ENCODE measurements at places on chromosomes 6 and 20. TPM values are rescaled to one million over a fixed set of nuclear protein-coding genes. Genes with fewer than 3 reads are reported as not detected.

RAET1L gene
- polyA plus RNA-seq, result not detected

ALDH5A1 gene
- 3.0 TPM for polyA plus RNA-seq

ID4 gene
- polyA plus RNA-seq, result 4.9 TPM

TNNC2 gene
- 1.1 TPM for polyA plus RNA-seq

GRCh38 chr6:14074476-14075094 lies 43.0 kb upstream of the CD83 start:
- DNase-seq, result no peak

DNA sequence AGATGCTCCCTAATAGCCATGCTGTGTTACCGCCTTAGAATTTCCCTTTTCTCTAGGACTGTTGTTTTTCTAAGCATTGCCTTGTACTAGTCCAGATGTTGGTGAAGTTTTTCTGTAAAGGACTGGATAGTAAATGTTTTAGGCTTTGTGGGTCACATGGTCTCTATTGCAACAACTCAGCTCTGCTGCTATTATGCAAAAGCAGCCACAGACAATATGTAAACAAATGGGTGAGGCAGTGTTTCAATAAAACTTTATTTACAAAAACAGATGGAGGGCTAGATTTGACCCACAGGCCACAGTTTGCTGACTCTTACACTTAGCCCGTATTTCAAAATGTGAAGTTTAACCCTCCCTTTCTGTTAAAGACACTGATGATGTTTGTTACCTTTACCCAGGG lies 207.6 kb upstream of the MYLIP start:
- no peak for DNase-seq

DNA sequence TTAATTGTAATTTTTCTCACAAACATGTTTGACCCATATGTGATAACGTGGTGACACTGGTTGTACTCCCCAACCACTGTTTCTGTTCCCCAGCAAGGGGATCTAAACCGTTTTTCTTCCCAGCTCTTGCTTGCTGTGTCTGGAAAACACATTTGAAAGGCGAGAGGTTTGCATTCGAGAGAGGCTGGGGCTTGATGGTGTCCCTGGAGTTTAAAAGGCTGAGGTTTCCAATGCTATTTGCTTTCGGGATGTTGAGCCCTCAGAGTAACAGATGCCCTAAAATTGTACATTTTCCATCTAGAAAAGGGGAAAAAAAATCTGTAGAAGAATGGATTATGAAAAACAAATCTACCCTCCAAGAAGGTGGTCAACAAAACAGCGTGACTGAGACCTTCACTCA lies 35.4 kb downstream of the AKAP12 start:
- no peak for DNase-seq

DNA sequence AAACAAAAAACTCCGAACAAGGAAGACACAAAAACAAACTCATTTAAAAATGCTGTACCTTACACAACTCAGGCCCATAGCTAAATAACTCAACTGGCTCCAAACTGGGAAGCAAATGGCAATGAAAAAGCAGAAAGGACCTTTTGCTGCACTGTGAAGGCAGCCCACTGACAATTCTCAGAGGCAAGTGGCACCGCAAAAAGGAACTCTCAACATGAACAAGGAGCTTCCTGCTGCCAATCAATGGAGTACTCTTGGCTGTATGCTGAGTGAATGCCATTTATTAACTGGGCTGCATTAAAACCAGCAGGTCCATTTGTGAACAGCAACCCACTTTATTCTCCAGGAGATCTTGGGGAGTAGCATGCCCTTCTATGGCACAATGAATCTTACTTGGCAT lies 209.9 kb downstream of the PTPRK start:
- no peak for DNase-seq

- no peak for DNase-seq
Observed at GRCh38 chr6:4800662-4801061, 24.5 kb downstream of the CDYL start.

GRCh38 chr6:141484711-141485110 lies 648.0 kb upstream of the GJE1 start:
- DNase-seq, result no peak

DNA sequence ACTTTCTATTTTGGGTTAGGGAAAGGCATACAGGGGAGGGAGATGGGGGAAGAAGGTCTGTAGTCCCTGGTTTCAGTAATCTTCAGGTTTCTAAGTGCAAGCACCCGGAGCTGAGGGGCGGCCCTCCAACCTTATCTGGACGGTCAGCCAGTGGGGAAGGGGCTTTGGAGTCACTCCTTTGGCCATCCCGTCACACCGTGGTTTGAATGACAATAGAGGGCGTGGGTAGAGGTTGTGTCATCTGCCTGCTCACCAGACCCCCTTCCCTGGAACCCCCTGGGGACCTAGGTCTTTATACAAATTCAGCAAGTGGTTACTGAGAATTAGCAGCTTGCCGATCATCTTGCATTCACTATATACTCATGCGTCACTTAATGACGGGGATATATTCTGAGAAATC lies 29.1 kb downstream of the STK35 start:
- DNase-seq, result no peak

- DNase-seq, result no peak
Observed at GRCh38 chr6:76942203-76942966, 520.9 kb downstream of the HTR1B start.

DNA sequence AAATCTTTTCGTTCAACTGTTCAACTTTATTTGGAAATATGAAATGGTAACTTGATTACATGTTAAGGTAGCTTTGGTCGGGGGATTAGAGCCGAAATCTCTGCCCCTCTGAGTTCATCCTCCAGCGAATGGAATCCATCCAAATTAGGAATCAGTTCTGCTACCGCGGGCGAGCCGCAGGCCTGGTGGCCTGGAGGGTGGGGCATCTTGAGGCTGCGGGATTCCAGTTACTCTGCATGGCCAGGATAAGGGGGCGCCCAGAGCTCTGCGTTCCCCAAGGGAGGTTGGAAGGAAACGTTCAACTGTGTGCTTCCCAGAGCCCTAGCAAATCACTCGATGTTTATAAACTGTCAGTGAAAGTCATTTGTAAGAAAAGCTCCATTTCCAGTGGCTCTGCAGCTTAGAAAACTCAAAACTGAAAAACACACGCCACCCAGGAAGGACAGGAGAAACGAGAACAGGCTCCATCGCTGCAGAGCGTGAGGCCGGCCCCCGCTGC lies 262.2 kb downstream of the TAF4 start:
- DNase-seq, result no peak

GRCh38 chr6:52858416-52858815 lies 17.8 kb upstream of the GSTA5 start:
- DNase-seq, result no peak

DNA sequence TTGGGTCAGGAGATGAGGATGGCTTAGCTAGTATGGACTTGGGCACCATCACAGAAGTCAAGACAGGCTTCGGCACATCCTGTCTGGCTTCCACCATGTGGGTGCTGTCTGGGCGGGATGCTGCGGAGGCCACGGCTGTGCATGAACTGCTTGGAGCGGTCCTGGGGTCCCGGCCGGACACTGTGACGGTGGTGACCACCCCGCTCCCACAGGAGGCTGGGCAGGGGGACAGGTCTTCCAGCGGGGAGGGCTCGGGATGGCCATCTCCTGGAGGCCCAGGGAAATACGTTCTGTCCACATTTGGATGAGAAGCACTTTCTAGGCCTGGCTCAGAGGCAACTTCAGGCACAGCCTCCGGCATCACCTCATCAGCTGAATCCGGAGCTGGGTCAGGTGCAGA lies 32.1 kb upstream of the TCFL5 start:
- DNase-seq, result peak; percentile 57

DNA sequence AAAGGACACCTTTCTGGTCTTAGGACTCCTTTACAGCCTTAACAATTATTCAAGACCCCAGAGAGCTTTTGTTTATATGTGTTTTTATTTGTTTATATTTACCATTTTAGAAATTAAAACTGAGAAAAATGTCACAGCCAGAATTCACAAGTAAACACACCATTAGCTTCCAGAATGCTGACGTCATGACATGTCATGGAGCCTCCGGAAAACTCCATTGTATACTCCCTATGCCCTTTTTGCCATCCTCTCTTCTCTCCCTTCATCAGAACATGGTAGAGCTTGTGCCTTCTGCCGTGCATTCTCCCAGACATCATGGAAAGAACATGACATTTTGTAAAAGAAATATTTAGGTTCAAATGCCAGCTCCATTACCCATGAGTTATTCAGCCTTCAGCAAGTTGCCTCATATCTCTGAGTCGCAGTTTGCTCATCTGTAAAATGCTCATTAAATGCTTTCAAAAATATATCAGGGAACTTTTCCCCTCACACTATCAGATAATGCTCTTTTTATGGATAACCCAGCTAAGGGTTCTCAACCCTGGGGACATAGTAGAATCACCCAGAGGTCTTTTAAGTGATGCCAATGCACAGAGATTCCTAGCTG lies 27.8 kb downstream of the TNFAIP3 start:
- no peak for DNase-seq

DNA sequence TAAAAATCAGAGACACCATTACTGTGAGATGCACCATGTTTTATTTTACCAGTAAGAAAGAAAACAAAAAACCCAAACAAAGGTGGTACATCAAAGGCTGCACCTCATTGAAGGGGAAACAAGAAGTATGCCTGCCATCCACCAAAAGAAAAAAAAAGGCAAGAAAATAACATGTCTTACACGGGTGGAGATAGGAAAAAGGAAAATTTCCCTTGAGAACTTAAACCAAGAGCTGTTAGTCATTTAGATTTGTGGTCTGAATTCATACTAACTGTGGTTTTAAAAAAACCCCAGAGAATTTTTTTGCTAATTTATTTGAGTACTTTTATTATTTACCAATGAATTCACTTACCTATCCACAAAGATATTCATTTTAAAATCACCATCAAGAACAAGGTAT lies 144.0 kb downstream of the LRRC1 start:
- DNase-seq, result no peak
